ENCODE measurements at places on chromosomes 3 and 15.
A peak's percentile ranks its signal among the peaks of the same experiment; 100 is the strongest.

- DNase-seq = no peak
Observed at GRCh38 chr3:25910997-25911396, 121.1 kb downstream of the OXSM start.

- no peak for DNase-seq
Observed at GRCh38 chr3:102183186-102183585, 251.6 kb upstream of the ZPLD1 start.

DNA sequence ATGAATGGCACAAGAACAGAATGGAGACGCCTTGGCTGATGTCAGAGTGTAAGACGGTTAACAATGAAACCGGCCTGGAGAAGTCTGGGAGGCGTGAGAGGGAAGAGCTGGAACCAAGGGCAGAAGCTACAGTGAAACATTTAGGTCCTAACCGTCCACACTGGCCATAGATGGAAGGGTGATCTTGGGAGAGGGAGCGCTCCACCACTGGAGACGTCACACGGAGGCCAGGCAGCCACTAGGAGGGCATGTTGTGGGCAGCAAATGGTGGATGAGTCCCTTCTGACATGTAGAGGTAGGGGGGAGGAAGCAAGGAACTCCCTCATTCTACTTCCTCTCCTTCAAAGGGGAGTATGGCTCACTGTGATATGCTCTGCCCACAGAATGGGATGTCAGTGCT lies 23.8 kb downstream of the FEM1B start:
- DNase-seq = no peak

GRCh38 chr3:123802007-123802625 lies 82.0 kb downstream of the MYLK start:
- peak; percentile 41 for DNase-seq

GRCh38 chr3:134542287-134542958 lies 56.6 kb downstream of the CEP63 start:
- no peak for DNase-seq

- no peak for DNase-seq
Observed at GRCh38 chr3:188701485-188701969, 470.2 kb upstream of the TPRG1 start.

DNA sequence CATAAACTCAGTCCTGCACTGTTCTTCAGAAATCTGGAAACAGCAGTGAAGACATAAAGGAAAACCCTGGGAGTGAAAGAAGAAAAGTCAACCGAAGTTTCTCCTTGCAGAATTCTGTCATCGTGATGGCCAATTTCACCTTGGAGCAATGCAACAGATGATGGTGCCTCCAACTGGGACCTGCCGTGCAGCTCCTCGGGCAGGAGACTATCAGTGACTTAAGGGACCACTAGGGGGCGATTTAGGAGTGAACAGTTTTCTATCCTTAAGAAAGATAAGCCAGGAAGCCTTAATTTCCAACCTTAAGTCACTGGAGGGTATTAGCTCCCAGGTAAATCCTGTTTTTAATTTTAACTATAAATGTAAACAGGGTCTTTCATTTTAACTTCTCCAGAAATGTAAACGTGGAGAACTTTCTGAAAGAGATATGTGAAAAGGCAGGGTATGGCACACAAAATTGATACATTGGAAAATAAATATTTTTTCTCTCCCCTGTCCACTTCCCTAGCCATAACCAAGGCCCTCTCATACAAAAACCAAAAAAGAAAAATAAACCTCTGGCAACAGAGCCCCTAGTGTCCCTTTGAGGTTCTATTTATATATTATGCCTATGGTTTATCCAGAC lies 116.3 kb downstream of the PDZRN3 start:
- DNase-seq = no peak

GRCh38 chr3:122008166-122008565 lies 13.9 kb downstream of the ILDR1 start:
- no peak for DNase-seq

- no peak for DNase-seq
Observed at GRCh38 chr3:100454677-100455076, 37.7 kb upstream of the TMEM45A start.

DNA sequence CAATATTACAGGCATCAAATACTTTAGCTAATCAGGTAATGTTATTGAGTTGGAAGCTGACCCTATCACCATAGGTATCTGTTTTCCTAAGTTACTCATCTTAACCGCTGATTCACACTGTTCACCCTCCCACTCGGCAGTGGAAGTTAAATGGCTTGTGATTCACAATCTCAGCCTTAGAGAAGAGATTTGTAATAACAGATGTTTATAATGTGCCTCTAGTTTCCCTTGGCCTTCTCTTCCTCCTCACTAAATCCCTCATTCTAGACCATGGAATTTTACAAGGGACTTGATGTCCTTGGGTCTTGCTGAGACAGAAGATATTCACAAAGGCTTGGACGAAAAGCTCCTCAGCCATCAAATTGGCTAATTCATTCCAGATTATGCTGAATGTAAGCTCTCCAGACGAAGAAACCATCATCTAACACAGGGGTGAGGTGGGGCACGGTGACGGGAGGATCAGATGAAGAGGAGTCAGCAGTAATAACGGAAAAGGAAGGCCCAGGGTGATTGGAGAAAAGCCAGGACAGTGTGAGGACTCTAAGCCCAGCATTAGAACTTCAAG lies 931.7 kb downstream of the MCTP2 start:
- no peak for DNase-seq

DNA sequence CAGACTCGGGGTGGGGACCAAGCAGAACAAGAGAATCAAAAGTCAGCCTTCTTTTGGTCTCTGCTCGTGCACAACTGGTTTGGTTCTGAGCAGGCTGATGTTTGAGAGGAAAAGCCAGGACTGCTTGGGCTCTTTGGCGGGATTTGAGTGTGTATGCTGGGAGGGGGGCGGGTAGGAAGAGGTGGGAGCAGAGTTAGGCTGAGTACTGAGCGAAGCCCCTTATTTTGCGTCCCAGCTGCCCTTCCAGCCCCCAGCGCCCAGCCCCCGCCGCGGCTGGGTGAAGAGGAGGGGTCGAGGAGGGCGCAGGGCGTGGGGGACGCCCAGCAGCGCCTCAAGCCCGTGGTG lies 153.5 kb upstream of the GOLIM4 start:
- DNase-seq = no peak

DNA sequence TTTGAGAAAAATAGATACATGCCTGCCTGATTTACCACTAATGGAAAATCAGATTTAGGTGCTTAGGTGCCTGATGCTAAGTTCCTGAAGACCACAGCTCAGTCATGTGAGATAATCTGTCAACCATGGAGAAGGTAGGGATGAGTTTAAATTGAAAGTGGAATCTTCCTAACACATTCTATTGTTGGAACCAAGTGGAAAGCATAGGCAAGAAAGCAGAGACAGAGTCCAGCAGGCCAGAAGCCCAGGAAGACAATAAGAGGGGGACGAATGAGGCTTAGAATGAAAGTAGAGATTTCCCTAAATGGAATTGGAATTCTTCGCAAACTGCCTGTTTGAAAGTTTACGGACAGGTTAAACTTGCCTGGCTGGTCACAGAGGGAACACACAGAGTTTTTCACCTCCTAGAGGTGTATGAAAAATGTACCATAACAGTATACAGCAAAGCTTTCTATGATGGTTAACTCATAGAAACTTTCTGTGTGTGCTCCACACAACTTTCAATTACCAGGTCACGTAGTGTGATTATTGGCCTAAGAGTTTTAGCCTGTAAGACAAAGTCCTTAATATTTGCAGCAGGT lies 453.8 kb upstream of the KCNMB2 start:
- no peak for DNase-seq

DNA sequence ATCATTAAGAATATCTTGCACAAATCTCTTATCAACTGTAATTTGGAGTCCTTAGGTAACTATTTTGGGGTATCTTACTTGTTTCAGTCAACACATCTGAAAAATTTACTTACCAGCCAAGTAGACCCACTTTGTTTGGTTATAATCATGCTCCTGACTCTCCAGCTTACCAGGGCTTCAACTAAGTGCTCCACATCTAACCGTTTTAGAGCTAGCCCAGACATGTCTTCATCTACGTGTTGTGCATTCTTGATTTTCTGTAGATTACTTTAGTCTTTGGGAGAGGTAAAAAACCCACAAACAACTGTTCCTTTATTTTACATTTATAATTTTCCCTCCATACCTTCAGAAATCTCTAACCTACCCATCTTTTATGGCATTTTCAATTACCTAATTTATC lies 17.2 kb downstream of the EAF2 start:
- no peak for DNase-seq

- DNase-seq = no peak
Observed at GRCh38 chr3:159605101-159605500, 383.5 kb upstream of the IL12A start.

- no peak for DNase-seq
Observed at GRCh38 chr3:127485396-127486170, 105.0 kb downstream of the TPRA1 start.

DNA sequence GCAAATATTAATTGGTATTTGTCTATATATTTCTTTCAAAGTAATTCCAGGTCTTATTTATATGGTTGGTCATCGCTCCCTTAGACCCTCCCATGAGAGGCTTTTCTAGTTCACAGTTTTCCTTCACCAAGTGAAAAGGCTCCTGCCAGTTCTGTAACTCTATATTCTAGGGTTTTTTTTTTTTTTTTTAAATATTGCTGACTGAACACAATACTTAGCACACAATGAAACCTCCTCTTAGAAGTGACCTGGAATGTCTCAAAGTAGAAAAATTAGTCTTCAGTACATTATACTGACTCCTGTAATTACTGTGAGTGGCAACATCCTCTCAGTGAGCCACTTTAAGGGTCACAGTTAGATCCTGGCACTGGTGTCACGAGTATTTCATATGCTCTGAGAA lies 48.6 kb upstream of the CDAN1 start:
- no peak for DNase-seq

- no peak for DNase-seq
Observed at GRCh38 chr3:52044869-52045619, 11.3 kb downstream of the DUSP7 start.

GRCh38 chr3:12879191-12879815 lies 37.9 kb upstream of the RPL32 start:
- DNase-seq = no peak

- DNase-seq = no peak
Observed at GRCh38 chr3:126083138-126083445, 832 bp downstream of the SLC41A3 start.

DNA sequence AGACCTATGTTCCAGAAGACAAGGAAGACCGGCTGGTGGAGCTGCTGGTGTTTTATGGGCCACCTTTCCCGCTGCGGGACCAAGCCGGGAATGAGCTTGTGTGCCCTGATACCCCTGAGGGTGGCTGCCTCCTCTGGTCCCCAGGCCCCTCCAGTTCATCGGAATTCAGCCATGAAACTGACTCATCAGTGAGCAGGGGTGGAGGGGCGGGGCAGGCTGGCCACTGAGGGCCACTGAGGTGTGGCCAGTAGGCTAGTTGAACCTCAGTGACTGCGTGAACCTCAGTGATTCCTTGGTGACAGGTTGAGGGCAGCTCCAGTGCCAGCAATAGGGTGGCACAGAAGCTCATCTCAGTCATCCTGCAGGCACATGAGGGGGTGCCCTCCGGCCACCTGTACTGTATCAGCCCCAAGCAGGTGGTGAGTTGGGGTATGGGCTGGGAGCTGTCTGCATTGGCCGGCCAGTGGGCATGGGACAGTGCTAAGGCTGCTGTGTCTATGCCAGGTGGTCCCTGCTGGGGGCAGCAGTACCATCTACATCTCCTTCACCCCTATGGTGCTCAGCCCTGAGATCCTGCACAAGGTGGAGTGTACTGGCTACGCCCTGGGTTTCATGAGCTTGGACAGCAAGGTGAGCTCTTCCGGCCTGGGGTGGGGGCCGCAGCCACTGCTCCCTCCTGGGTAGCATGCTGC lies 20.3 kb downstream of the ACAA1 start:
- peak; percentile 16 for DNase-seq

GRCh38 chr3:51681453-51681852 lies 10.4 kb downstream of the TEX264 start:
- DNase-seq = no peak

- DNase-seq = no peak
Observed at GRCh38 chr3:9909221-9910013, 6.8 kb downstream of the IL17RE start.

- no peak for DNase-seq
Observed at GRCh38 chr3:131494706-131495105, 8.1 kb downstream of the MRPL3 start.

GRCh38 chr3:101249522-101249921 lies 70.9 kb downstream of the IMPG2 start:
- DNase-seq = no peak

GRCh38 chr15:78105476-78106241 lies 13.3 kb downstream of the SH2D7 start:
- DNase-seq = no peak

- no peak for DNase-seq
Observed at GRCh38 chr15:99632521-99632920, 66.7 kb downstream of the MEF2A start.

DNA sequence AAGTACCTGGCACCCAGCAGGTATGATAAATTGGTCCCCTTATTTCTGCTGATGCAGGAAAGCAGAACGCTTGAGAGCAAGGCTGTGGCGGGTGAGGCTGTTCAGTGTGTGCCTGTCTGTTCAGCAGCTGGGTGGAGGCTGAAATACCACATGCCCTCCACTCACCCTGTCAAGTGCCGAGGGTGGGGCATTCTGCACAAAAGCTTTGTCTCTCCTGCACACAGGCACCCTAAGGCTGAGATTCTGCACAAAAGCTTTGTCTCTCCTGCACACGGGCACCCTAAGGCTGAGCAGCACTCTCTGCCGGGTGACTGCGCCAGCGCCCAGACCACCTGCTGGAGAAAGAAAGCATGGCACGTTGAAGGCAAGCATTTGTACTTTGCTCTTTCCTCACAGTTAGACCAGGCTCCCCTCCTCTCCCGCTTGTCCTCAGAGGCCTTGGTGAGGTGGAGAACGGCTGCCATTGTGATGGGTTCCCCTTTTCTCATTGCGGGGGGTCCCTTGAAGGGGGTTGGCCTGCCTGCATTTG lies 97.5 kb downstream of the BDH1 start:
- DNase-seq = no peak

DNA sequence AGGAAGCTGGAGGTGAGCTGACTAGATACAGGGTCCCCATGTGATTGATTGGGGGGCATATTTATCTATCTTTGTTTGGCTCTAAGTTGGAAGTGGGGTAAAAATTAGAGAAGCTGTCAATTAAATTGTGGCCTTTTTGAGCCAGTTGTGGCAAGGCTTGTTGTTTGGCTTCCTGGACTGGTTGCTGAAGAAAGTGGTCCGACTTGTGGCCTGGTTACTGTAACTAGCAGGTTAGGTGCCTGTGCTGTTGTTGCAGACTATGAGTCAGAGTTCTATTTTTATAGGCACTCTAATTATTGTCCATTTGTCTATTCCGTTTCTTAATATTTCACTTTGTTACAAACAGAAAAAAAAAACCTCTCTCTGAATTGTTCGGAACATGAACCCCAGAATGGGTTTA lies 129.1 kb upstream of the CNTN6 start:
- no peak for DNase-seq

- no peak for DNase-seq
Observed at GRCh38 chr3:72977060-72977808, 19.4 kb upstream of the PPP4R2 start.

- no peak for DNase-seq
Observed at GRCh38 chr3:42213417-42213816, 52.6 kb downstream of the CCK start.

- DNase-seq = peak; percentile 63
Observed at GRCh38 chr15:72197460-72198355, at the start of gene GRAMD2A. TSS of gene GRAMD2A (minus strand) at chr15:72197787.

- no peak for DNase-seq
Observed at GRCh38 chr15:84752700-84753099, 4.3 kb downstream of the ZNF592 start.

All from right hindlimb (tissue), 1 donor.